ENCODE measurements at places on chromosomes 1 and 21.
A peak's percentile ranks its signal among the peaks of the same experiment; 100 is the strongest.

DNA sequence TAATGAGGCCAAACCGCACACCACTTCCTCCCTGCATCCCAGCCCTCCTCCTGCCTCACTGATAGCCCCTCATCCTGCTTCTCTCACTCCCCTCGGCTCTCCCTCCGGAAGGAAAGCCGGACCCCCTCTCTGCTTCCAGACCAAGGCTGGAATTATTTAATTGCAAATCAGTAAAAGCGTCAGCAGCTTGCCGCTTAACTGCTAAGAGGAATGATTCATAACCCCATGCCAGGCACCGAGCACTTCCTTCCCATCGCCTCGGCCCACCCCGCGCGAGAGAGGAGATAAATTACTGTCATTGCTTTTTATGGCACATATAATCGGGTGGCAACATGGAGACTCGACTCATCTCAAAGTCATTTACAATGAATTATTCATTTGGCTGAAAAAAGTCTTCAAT is 77.3 kb downstream of the UBIAD1 start:
- DNase-seq: no peak

- no peak for DNase-seq
Measured at GRCh38 chr1:108645564-108646184, 15.2 kb downstream of the HENMT1 start.

GRCh38 chr1:91569411-91570119 is 68.9 kb downstream of the CDC7 start:
- DNase-seq: no peak

- no peak for DNase-seq
Measured at GRCh38 chr1:76005765-76006164, 68.8 kb upstream of the ST6GALNAC3 start.

- DNase-seq: peak; percentile 34
Measured at GRCh38 chr1:158246650-158247049, 7.6 kb upstream of the CD1A start.

DNA sequence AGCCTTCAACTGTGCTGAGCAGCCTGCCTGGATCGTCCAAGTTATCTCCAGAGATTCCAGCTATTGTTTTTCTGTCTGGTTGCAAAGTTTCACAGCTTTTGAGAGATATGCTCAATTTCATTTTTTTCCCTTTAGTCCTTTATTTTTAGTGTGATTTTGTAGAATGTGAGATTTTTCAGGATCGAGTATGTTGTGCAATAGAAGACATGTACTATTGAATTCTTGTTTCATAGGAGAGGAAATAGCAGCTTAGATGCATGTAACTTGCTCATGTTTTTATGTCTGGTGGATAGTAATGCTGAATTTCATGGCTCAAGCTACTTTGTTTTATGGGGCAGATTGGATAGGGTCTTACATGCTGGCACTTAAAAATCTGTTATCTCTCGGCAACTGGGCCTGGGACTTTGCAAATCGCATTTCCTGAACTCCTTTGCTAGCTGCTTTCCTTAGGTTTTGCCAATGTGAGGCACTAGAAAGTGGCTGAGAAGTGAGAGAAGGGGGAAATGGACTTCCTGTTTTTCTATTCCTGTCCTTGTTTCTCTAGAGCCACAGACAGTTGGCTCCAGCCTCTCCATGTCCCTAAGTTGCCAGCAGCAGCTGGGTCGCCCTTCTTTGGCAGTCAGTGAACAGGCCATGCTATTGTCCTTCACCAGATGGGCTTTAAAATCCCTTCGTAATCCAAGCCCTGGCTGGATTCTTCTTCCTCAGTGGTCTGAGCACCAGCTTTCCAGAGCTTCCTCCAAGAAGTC is 101.4 kb upstream of the PDE4B start:
- no peak for DNase-seq

- DNase-seq: no peak
Measured at GRCh38 chr1:160032165-160032820, 503 bp upstream of the PIGM start.

- no peak for DNase-seq
Measured at GRCh38 chr21:30947141-30947540, 65.8 kb upstream of the KRTAP11-1 start.

GRCh38 chr1:156523801-156524480 is 23.4 kb upstream of the MEF2D start:
- no peak for DNase-seq

- DNase-seq: no peak
Measured at GRCh38 chr1:175373786-175374623, 181.4 kb upstream of the KIAA0040 start.
